ENCODE measurements at places on chromosomes 7 and 10.

- no peak for DNase-seq
Measured at GRCh38 chr7:55517191-55517633, 55.1 kb downstream of the VOPP1 start.

DNA sequence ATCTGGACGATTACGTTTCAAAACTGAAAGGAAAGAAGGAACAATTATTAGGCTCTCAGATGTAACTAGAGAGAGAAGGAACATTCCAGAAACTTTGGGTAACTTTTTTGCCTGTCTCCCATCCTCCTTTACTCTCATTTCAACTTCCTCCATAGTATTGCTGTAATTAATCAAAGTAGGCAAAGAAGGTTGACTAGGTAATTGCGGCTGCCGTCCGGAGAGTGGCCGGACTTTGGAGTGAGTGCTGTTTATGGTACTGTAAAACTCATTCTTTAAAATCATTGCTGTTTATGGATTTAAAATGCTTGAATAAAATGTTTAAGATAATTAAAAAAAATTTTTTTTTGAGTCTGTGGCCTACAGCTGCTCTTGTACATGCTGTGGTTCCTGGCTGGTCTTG, 56.4 kb downstream of the RBM33 start:
- no peak for DNase-seq

GRCh38 chr7:35480806-35481205, 214.1 kb downstream of the HERPUD2 start:
- no peak for DNase-seq

GRCh38 chr7:79702116-79702515, 248.6 kb upstream of the MAGI2 start:
- DNase-seq = no peak

DNA sequence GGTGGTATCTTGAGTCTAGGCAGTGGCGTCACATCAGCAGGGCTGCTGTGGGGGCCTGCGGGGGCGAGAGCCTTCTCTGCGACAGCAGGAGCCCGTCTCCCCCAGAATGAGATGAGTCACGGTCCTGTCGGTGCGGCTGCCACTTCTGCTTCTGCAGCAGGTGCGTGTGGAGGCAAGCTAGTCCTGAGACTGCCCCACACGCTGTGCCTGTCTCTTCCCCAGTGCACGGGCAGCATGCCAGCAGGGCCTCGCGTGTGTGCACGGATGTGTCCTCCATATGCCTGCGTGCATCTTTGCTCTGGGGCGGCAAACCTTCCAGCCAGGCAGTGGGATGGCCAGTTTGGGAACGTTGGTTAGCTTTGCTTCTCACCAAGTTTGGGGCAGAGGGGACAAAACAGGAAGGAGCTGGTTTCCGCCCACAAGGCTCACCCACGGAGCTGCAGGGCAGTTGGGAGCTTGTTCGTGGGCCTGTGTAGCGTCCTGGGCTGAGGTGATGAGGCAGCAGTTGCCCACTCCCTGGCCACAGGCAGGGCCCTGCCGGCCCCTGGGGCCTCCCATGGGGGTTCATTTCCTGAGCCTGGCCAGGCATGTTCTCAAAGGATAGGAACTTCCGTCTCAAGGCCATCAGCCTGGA, 60.8 kb upstream of the PPIF start:
- no peak for DNase-seq

DNA sequence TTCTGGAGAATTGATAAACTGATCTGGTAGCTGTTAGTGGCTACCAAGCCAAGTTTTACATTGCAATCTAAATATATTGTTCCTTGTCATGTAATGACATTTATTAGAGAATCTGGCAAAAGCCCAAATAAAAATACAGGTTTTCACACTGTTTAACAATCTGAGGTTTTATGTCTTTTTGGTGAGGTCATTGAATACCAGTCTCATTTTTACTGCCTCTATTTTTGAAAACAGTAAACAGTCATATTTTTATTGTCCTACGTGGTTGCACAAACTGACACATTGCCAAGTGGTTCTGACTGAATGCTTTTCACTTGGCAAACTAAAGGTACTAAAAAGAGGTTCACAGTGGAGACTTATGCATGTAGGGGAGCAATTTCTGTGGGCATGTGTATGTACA, 157.5 kb downstream of the PRKG1 start:
- no peak for DNase-seq

DNA sequence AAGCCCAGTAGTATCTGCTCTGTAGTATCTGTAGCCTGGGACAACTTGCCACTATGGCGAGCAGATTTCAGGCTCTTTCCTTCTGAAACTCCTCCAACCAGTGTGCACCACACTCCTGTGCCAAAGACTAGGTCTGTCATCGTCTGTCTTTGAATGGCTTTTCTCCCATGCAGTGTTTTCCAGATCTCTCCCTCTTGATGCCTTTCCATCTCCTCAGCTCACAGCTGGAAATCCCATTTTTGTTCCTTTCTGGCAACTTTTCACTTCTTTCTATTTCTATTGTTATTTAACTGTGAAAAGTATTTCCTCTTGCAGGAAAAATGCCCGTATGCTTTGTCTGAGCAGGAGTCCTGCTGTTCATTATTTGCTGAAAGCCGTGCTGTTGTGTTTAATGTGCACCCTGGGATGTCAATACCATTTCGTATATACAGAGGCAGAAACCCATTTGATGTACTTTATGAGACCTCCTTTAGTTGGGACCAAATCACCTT, 373.7 kb downstream of the PHTF2 start:
- no peak for DNase-seq

DNA sequence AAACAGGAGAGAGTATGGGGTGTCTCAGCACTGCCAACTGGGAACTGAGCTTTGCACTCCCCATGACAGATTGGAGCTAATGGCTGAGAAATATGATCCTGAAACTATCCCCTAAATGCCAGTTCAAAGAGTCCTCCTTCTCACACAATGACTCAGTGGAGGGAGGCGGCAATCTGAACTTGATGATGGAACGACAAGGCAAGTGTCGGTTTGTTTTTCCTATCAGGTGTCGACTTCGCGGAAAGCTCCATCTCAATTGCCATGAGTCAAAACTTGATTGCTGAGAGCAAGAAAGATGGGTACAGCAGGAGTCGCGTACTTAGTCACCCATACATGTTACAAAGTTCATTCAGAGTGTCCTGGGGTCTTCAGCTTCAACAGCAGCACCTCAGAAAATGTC, 52.5 kb downstream of the NPY start:
- no peak for DNase-seq

GRCh38 chr10:49562893-49563292, 24.0 kb upstream of the ERCC6 start:
- no peak for DNase-seq

DNA sequence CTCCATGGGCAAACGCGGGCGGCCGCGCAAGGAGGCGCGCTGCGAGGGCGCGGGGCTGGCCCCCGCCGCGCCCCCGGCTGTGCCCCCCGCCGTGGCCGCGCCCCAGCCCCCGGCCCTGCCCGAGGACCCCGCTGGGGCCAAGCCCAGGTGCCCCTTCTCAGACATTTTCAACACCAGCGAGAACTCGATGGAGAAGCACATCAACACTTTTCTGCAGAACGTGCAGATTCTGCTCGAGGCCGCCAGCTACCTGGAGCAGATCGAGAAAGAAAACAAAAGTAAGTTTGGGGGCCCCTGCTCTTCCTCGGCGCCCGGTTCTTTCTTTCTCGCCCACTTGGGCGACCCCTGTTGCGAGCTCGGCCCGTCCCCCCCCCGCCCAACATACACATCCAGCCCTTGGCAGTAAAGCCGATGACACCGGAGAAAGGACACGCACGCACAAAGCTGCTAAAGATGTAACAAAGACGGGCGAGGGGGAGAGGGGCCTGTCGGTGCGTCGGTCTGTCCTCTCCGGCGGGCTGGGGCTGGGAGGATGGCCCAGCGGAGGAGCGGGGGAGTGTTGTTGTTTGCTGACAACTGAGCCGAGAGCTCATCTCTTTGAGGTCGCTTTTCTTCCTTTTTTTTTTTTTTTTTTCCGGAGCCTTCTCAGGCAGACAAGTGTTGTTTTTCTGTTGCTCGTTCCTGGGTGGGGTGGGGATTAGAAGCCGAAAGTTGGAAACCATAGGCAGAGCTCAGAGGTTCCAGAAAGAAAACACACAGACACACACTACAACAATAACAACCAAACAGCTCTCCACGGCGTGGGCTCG, 604 bp downstream of the MXI1 start:
- no peak for DNase-seq

- DNase-seq = no peak
Measured at GRCh38 chr10:114811862-114812261, 9.7 kb upstream of the FHIP2A start.

GRCh38 chr7:129341212-129341611, 93.0 kb upstream of the STRIP2 start:
- DNase-seq = no peak
